ENCODE measurements at places on chromosomes 5 and 9.

DNA sequence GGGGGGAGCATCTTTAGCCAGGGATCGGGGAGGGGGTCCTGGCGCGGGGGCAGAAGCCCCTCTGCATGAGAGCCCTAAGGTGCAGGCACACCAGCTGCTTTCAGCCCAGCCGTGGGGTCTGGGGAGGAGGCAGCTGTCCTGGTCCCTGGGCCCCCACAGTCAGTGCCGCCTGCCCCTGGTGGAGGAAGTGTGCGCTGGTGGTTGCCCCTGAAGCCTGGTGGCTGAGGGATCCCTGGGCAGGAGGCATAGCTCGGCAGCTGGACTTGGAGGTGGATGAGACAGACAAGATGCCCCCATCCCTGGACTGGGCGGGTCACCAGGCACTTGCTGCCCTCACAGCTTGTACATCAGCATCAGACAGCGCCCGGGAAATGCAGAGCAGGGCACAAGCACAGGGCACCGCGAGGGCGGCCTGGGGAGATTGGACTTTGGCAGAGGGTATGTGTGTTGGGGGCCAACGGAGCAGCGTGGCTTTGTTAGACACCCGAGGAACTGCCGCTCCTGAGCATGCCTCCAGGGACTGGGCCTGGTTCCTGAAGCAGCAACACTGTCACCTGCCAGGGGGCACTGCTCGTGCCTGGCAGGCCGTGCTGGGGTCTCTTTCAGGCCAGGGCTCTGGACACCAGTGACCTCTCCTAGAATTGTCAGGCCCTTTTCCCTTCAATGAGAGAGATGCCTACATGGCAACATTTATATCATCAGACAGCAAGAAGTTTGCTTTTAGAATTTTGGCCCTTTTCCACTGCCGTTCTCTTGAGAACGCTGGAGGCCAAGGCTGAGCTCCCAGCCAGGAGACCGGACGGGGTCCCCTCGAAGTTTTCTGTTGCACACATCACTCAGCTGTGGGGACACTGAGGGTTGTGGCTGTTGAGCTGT lies 41.9 kb upstream of the CTSL start:
- DNase-seq: no peak

GRCh38 chr5:36885566-36886485 lies 9.3 kb downstream of the NIPBL start:
- DNase-seq: no peak

GRCh38 chr9:126419475-126419874 lies 92.8 kb downstream of the MVB12B start:
- no peak for DNase-seq

DNA sequence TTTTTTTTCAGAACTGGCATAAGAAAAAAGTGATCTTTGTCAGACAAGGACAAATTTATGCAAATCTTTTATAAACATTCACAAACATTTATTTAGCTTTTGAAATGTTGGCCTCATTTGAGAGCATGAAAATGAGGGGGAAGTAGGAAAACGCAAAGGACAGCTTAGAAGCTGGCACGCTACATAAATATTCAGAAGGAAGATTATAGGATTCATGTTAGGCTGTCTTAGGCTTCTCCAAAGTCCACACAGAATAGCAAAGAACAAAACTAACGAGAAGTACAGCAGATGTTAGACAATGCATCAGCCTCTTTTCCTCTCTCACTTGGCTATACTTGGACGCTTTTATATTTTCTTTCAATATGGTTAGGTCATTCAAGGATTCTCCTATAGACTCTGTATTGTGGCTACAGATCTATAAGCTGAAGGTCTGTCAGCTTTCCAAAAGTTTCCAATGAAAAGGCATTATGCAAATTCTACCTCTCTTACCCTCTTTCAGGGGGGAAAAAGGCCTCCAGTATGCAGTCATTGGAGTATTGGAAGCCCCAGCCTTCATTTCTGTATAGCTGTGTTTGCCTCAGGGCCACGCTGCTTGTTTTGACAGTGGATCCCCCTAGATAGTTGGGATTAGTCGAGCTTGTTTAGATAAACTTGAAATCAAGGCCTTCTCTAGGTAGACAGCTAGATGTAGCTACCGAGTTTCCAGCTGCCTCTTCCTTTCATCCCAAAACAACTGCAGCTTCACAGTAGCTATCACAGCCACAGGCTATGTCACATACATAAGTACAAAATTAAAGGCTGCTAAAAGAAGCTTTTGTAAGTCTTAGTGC lies 153.0 kb downstream of the DENND1A start:
- DNase-seq: no peak

DNA sequence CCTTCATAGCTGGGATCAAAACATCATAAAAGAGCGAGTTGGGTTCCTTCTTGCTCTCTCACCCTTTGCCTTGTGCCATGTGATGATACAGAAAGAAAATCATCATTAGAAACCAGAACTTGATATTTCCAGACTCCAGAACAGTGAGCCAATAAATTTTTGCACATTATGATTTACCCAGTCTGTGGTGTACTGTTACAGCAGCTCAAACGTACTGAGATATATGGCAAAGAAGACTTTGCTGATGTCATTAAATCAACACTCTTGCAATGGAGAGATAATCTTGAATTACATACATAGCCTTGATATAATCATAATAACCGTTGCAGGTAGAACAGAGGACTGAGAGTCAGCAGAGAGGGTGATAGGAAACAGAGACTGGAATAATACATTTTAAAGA lies 1271.6 kb downstream of the CDH12 start:
- DNase-seq: no peak

- no peak for DNase-seq
Measured at GRCh38 chr5:113612060-113612496, 98.6 kb downstream of the YTHDC2 start.

DNA sequence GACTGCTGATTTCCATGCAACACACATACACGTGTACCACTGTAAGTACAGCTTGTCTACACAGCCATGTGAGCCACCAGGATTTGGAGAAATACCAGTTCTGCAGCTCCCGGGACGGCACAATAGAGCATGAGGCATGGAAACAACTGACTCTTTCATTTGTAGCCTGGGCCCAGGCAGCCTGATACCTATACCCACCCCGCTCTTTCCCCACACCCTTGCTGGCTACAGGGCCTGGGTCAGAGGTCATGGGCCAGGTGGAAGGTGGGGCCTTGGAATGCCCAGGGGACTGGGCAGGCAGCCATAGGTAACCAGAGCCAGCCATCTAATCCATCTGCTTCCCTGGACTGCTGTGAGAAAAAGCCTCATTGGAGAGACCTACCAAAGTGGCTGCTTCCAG lies 39.0 kb upstream of the ZSWIM6 start:
- no peak for DNase-seq

DNA sequence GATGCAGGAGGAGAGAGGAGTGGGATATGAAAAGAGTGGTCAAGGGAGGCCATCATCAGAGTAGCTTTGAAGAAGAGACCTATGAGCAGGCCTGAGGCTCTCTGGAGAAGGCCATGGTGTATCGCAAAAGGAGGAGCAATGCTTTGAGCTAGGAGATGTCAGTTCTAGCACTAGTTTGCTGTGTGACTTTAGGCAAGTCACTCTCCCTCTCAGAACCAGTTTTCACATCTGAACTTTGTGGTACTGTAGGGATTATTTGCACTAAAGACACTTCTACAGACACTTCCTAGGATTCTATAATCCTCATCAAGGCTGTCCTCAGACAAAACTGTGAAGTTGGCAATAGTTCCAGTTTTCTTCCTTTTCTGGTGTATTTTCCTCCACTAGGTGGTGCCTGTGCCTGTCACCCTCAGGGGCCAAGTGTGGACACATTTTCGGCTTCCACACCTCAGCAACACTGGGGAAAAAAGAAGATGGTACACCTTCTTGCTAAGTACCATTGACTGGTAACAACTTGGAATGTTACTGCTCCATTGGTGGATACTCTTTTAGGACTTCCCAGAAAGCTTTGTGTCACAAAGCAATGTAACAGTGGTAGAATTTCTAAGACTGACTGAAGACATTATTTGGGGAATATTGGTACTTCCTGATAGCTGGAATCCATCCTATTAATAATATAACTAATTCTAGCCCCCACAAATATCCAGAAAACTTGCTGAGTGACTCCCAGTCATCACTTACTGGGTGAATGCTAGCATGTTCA lies 9.9 kb downstream of the PAPPA start:
- DNase-seq: no peak

- DNase-seq: no peak
Measured at GRCh38 chr9:112028242-112029221, 131.9 kb downstream of the UGCG start.

DNA sequence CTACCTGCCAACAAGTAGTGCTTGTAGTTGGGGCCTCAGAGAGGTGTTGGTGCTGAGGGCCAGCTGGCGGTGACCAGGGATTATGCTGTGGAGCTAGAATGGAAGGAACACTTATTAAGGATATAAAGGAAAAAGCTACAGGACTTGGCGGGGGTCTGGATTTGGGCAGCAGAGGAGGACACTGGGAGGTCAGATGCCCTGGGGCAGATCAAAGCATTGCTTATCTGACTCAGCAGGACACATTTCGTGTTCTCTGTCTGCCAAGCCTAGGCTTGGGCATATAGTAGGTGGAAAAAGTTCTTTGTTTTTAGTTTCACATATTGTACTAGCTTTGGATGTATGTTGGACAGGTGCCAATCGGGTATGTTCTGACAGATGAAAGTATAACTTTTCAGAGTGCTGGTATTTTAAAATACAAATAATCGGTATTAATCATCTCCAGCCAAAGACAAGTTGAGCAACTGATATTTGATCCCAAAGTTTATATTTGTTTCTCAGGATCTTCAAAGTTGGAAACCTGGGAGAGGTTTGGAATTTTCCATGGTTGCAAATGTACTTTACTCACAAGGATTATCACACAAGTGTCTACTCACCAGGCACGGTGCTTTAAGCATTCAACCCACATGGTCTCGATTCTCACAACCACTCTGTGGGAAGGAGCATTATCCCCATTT lies 69.4 kb downstream of the IQGAP2 start:
- DNase-seq: no peak

DNA sequence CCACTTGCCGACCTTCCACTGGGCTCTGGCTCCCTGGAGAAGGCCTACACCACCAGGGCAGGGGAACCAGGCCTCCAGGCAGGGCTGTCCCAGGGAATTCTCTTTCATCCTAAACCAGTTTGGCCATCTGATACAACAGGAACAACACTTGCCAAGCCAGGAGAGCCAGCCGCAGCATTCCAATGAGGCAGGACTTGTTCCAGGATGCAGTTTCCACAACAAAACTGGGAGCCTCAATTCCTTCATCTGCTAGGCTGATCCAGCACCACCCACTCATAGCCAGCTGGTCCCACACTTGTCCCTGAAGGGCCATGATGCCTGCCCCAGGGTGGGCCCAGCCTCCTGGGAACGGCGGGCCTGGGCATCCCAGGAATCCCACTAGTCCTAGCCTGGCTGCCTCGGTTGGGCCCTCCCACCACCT lies 26.0 kb downstream of the BICD2 start:
- no peak for DNase-seq

Measured in cerebellar nuclear complex (tissue), 1 donor.